ENCODE measurements at places on chromosomes 6 and 20.

DNA sequence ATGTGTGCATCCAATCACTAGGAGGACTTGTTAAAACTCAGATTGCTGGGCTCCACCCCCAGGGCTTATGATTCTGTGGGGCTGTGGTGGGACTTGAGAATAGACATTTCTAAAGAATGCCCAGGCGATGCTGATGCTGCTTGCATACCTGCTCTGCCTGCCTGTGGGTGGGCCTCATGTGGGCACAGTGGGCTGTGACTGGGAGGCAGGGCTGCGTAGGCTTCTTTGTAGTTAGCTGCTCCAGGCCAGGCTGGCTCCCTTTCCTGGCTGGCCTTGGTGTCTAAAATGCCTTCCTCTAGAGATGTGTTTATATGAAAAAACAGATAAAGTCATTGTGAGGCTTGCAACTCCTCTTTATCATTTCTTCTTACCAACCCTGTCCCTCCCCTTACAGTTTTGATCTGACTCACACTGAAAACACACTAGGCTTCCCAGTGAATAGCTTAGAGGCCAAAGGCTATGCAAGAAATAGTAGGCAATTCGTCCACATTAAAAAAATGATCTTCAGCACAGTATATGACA lies 495.5 kb upstream of the MAP3K7 start:
- DNase-seq = no peak

GRCh38 chr6:38570750-38571149 lies 69.0 kb downstream of the BTBD9 start:
- DNase-seq = no peak

DNA sequence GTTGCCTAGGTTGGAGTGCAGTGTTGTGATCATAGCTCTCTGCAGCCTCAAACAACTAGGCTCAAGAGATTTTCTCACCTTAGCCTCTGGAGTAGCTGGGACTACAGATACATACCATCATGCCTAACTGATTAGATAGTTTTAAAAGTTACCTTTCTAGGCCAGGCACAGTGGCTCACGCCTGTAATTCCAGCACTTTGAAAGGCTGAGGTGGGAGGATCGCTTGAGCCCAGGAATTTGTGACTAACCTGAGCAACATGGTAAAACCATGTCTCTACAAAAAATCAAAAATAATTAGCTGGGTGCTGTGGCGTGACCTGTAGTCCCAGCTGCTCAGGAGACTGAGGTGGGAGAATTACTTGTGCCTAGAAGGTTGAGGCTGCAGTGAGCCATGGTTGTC lies 41.2 kb downstream of the SLC17A5 start:
- DNase-seq = no peak

- no peak for DNase-seq
Observed at GRCh38 chr6:74181471-74181870, 485.5 kb downstream of the CD109 start.

DNA sequence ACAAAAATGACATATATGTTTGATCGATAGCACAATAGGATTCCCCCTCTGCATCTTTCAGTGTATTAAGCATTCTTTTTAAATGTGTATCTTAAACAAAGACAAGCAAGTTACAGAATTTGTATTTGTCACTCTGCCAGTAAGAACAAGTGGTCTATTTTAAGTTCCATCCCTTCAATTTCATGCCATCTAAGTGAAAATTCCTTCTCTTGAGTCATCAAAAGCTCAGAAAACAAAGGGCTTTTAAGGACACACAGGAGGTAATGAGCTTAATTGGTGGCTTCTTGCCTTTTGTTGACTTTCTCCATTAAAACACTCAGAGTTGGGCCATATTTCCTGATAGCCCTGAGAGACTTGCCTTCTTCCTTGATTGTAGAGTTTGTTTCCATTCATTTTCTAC lies 547.8 kb downstream of the TENT5A start:
- DNase-seq = peak; percentile 44

- no peak for DNase-seq
Observed at GRCh38 chr6:107555449-107555848, 65.5 kb downstream of the SOBP start.

- DNase-seq = no peak
Observed at GRCh38 chr20:57919049-57919448, 209.2 kb upstream of the PMEPA1 start.

- DNase-seq = no peak
Observed at GRCh38 chr6:66522864-66523263, 815.8 kb upstream of the EYS start.

DNA sequence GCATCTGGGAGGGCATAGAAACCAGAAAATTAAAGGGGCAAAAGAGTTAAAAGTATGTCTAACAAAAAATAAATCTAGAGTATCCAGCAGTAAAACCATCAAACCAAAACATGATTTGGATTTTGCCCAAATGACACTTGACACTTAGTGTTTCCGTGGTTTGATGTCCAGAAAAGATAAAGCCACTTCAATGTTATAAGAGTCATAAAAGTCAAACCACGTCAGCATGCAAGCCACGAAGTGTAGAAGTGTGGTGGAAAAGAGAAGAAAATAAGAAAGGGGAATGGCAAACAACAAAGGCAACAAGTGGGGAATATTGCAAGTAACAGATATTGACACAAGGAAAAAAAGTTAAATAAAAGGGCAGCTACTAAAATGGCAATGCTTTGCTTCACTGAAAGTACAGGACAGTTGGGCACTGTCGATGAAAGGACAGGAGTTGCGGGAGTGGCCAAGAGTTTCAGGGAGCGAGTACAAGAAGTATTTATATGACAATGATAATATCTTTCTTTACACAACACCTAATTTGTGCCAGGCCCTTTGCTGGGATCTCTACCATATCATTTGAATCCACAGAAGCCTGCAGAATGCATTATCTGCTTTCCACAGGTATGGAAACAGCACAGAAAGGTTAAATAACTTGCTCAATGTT lies 6.3 kb upstream of the HDDC2 start:
- DNase-seq = no peak

DNA sequence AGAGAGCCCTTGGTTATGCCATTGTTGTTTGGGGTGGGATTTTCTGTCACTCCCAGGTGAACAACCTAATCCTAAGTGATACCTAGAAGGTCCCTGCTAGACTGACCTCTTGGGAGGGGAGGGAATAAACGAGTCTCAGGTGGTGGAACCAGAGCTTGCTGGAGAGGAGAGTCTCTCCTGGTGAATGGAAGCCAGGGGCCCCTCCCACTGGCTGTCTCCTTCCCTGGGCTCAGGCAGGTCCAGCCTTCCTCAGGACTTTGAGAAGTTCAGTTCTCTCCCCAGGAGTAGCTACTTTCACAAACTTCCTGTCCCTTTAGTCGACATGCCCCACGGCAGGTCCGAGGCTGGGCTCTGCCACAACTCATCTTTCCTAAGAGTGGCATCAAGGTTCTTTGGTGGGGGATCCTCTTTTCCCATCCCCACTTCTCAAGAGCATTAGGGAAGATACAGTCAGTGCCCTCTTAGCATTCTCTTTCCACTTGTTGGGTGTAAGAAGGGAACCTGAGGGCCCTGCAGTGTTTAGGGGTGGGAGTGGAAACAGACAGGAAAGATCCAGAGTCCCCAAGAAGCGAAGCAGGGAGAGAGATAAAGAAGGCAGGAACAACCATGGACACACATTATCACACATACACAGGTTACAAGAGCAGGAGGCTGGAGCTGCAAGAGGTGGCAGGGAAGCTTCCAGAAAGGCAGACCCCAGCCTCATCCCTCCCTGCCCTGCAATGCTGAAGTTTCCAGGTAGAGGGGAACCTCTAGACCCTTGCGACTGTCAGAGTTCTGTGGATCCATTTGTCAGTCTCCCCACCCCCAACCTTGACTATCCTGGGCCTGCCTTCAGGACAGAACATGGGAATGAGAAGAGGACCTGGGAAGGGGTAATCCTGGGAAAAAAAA lies 900 bp upstream of the GLP1R start:
- no peak for DNase-seq

- DNase-seq = no peak
Observed at GRCh38 chr6:121356575-121356974, 22.3 kb upstream of the TBC1D32 start.

- no peak for DNase-seq
Observed at GRCh38 chr6:167984144-167984719, 13.2 kb upstream of the KIF25 start.

GRCh38 chr6:158707821-158708195 lies 58.0 kb downstream of the SYTL3 start:
- no peak for DNase-seq

DNA sequence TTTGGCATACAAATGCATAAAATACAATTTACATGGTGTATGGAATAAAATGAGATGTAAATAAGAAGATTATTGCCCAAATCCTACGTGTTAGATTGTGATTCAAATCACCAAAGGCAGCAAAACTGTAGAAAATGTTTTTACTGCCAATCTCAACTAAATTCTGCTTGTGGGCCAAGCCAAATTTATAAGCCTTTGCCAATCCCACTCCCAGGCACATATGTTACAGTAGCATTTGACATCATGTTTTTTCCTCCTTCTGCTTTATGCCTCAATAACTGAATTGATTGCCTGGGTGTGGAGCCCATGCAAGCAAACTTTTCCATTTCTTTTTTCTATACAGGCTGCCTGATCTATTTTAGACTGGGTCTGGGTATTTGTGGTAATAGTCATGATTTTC lies 36.3 kb upstream of the LRRC1 start:
- DNase-seq = no peak

GRCh38 chr6:41958022-41958856 lies 16.6 kb upstream of the CCND3 start:
- no peak for DNase-seq

- no peak for DNase-seq
Observed at GRCh38 chr20:64231621-64232550, 23.7 kb upstream of the PCMTD2 start.

DNA sequence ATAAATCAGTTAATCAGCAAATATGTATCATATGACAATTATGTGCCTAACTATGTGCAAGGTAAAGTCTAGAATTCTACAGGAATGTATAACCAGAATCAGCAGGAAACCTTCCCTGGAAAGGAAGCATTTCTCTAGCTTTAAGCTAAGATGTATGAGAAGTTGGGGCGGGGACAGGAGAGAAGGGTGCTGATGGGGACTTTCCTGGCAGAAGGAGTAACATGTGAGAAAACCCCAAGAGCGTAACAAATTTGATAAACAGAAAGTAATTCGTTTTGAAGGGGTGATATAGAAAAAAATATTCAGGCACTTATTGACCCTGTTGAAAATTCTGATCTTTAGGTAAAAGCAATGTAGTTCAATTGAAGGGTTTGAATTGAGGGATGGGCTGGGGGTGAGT lies 226.1 kb downstream of the KHDRBS2 start:
- DNase-seq = no peak

DNA sequence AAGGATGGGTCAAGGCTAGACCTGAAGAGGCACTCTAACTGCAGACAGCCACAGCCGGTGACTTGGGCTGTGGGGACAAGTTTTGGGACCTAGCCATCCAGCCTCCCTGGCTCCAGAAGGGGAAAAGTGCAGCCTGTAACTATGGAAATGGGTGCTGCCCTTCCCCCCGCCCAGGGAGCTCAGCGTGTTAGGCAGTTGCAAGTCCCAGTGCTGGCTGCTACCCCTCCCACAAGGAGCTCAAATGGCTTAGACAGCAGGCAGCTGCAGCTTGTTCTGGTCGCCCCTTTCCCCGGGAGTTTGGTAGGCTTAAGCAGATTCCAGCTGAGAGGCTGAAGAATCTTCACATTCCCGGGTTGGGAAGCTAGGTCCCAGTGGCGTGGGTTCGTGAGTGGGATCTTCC lies 162.6 kb downstream of the FAM83B start:
- DNase-seq = no peak

Data from GM04503 (cell line).